ENCODE measurements at places on chromosomes 13 and 19. TPM values are rescaled to one million over a fixed set of nuclear protein-coding genes. Genes with fewer than 3 reads are reported as not detected.

- no peak for DNase-seq
These were observed 18.7 kb upstream of the SERP2 start for GRCh38 chr13:44354884-44355283.

GRCh38 chr19:49588365-49589122, 2.4 kb upstream of the PRR12 start:
- no peak for DNase-seq

- DNase-seq: no peak
These were observed 20.6 kb downstream of the ELAVL3 start for GRCh38 chr19:11460207-11460606.

DNA sequence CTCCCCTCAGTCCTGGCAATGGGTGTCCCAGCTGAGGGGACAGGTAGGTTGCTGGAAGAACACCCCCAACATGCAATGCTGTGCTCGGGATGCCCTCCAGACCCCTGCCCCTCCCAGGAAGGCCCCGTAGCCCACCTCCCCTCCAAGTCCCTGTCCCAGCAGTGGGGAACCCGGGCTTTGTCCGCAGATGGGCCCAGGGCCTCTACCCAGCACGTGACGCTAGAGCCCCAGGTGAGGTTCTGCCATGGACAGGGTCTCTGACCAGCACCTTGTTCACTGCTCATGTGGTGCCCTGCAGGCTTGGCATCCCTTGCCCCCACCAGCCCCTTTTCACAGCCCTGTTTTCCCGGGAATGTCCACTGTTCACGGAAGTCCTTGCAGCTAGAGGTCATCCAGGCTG, 220.0 kb upstream of the SGCG start:
- DNase-seq: no peak

GRCh38 chr13:52371736-52372247, 34.2 kb downstream of the THSD1 start:
- DNase-seq: no peak

YJEFN3 gene
- 28.4 TPM for polyA plus RNA-seq

DNA sequence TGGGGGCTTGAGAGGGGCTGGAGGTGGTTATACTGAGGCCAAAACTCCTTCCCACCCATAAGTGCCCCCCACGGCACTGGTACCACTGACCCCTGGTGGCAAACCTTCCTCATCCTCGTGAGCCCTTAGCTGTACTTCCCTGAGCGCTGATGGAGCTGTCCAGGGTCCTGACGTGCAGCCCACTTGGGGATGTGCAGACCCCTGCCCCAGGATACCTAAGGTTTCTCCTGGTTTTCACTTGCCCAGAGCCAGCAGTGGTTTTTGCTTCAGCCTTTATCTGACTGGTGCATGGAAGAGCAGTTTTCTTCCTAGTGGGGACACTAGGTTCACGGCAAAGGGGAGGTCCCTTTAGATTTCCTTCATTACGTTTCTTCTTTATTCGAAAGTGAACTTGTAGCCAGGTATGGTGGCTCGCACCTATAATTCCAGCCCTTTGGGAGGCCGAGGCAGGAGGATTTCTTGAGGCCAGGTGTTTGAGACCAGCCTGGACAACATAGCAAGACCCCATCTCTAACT, 28.7 kb upstream of the KCTD15 start:
- DNase-seq: no peak

DNA sequence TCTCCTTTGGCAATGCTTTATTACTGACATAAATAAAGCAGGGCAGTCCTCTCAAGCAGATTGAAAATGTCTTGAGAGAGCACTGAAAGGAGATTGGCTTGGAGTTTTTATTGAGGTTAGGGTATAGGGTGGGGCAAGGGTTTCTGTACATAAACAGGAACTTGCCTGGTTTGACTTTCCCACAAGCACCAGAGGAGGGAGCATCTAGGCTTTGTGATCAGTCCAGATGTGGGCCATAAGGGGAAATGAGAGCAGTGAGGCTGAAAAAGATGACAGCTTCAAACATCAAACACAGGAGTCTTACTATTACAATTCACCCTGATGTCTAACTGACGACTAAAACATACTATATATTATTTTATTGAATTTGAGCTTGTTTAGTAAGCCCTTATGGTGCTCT, 260.9 kb downstream of the MTUS2 start:
- no peak for DNase-seq

DNA sequence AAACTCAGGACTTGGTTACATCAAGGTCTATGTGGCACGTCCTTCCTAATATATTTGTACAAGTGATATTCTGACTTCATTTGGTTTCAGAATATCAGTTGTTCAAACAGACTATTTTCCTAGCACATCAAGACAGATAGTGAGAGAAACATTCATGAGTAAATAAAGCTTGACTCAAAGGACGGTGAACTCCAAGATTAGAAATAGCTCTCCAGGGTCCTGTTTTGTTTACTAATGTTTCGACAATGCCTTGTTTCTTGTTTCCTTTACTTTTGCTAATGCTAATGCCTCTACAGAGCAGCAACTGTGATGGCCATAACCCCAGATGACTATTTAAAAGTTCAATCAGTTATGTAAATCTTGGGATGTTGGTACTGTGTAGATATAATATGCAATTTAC, 313.9 kb downstream of the KLF12 start:
- no peak for DNase-seq

OLFM4 gene
- 8.0 TPM for polyA plus RNA-seq

DNA sequence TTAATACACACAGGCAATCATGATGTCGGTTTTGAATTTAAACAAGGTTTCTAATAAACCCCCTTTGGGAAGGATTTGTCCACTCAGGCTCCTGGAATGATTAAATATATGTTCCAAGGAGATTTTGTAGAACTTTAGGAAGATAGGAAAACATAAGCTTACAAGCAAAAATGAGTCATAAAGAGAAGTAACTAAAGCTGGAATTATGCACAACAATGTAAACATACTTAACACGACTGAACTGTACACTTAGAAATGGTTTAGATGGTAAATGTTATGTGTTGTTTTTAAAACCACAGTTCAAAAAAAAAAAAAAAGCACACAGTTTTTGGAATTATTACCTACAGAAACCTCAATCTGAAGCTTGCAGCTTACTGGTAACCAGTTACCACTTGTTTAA, 304.4 kb downstream of the NALCN start:
- no peak for DNase-seq

GRCh38 chr19:16359964-16360363, 35.3 kb downstream of the KLF2 start:
- DNase-seq: no peak

DNA sequence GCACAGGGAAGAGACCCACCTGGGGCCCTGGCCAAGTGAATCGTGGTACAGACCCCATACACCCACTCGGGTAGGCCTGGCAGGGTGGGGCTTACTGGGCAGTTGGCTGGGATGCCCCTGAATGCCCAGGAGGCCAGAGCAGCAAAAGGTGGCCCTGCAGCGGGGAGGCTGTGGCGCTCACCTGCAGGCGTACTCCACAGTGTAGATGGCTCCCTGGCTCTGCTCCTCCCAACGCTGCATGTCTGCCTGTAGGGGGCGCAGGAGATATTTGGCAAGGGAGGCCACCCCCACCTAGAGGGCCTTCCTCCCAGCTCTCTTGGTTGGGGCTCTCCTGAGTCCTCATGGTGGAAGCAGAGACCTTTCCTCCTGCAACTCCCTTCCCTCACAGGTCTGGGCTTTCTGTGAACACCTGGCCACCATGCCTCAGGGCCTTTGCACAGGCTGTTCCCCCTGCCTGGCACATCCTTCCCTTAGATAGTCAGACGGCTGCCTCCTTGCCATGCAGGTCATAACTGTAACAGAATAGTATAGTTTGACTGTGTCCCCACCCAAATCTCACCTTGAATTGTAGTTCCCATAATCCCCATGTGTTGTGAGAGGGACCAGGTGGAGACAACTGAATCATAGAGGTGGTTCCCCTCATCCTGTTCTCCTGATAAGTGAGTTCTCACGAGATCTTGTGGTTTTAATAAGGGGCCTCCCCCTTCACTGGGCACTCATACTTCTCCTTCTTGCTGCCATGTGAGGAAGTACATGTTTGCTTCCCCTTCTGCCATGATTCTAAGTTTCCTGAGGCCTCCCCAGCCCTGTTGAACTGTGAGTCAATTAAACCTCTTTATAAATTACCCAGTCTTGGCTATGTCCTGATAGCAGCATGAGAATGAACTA, 5.9 kb downstream of the BORCS8 start:
- DNase-seq: no peak

- no peak for DNase-seq
These were observed 14.2 kb downstream of the ZNF473 start for GRCh38 chr19:50039968-50040367.

- peak; percentile 80 for DNase-seq
These were observed 9.2 kb downstream of the CCDC8 start for GRCh38 chr19:46404055-46404752.

- no peak for DNase-seq
These were observed 32.6 kb upstream of the POP4 start for GRCh38 chr19:29573486-29573885.

LACC1 gene
- 2.5 TPM for polyA plus RNA-seq

GRCh38 chr13:61768175-61768574, 352.5 kb upstream of the PCDH20 start:
- no peak for DNase-seq

MAMSTR gene
- polyA plus RNA-seq: 1.5 TPM

DNA sequence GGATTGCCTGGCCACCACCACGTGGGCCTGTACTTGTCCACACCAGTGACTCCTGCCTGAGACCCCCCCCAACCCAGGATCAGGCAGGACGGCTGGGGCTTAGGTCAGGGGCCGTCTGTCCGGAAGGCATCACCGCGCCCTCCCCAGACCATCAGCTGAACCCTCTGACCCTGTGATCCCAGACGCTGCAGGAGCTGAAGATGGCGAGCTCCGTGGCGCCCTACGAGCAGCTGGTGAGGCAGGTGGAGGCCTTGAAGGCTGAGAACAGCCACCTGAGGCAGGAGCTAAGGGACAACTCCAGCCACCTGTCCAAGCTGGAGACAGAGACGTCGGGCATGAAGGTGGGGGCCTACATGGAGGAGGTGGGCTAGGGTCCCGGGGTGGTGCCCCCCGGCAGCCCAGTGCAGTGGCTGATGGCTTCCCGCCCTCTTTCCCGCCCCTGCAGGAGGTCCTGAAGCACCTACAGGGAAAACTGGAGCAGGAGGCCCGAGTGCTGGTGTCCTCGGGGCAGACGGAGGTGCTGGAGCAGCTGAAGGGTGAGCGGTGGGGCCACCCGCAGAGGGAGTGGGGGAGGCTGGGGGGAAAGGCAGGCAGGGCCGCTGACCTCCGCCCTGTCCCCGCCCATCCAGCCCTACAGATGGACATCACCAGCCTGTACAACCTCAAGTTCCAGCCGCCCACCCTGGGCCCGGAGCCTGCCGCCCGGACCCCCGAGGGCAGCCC, 3.0 kb downstream of the APC2 start:
- DNase-seq: no peak

DNA sequence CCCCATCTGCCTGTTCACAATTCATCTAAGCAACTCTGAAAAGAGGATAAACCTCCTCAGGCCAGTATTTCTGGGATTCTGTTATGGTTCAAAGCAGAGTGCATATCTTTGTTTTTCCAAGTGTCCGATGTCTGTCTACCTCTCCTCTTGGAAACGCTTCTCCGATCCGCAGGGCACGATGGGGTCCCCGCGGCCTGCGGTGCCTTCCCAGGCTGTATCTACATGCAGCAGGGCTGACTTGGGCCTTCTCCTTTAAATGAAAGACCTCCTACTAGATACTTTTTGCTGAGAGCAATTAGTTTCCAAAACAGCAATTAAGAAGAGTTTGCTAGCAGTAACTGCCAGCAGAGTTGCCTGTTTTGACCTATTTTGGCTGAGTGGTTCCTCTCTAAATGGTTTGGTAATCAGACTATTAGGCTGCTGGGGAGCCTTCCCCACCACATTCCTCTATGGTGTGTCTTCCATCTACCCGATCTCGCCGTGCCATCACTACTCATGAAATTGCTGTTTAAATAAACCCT, 23.5 kb downstream of the COL4A2 start:
- DNase-seq: no peak

RFX1 gene
- 11.7 TPM for polyA plus RNA-seq

DNA sequence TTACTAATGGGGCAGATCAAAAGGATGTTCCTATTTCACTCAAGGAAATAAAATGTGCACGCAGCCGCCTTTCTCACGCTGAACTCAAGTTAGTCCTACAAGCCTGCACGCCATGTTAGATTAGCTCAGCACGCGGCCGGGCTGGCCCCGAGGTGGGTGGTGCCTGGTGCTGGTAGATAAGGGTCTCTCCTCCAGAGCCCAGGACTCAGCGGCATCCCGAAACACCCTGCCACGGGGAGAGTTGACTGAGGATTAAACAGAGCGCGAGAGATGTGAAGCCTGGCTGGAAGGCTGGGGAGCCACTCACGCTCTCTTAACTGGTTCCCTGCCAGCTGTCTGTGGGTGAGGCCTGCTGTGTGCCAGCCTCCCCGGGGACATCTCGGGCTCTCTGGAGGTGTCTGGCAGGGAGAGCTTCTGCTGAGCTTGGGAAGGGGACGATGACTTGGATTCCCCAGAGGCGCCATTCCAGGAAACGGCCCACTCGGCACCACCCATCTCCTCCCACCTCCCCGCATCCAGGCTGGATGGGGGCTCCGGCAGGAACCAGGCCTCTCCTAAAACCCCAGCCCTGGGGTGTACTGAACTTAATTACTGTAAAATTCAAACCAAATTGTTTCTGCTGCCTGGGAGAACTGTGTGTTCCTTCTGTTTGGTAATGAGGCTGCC, 122.2 kb downstream of the KDM4B start:
- DNase-seq: no peak

GRCh38 chr19:1785310-1785709, 26.8 kb downstream of the ATP8B3 start:
- peak; percentile 43 for DNase-seq

GRCh38 chr13:91510058-91510457, 111.6 kb downstream of the GPC5 start:
- DNase-seq: no peak

DNA sequence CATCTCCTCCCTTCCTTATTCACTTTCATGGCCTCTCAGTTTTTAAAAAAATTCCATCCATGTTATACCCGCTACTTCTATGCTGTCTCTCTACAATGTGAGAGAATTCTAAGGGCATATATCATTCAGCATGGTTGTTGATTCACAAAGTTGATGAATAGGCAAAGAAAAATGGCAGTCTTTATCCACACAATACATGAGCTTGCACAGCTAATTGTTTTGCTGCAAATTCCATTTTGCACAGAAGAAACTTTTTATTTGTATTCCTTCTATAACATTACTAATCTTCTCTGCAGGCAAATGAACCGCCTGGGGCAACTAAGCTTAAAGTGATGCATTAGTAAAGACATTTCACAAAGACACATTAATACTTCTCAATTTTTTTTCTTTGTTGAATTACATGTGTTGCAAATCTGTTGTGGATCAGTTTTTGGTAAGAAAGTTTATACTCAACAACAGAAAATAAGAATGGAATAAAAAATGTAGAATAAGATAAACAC, 196.9 kb downstream of the LIG4 start:
- DNase-seq: no peak

TSKS gene
- 0.76 TPM for polyA plus RNA-seq

CYP4F11 gene
- 2.0 TPM for polyA plus RNA-seq

LGI4 gene
- 8.0 TPM for polyA plus RNA-seq

- no peak for DNase-seq
These were observed 68.6 kb upstream of the KL start for GRCh38 chr13:32947411-32948276.

FGF21 gene
- not detected for polyA plus RNA-seq

RDH8 gene
- not detected for polyA plus RNA-seq

ZNF677 gene
- polyA plus RNA-seq: 5.8 TPM
